ENCODE measurements at places on chromosomes 12 and 14.

GRCh38 chr14:59123975-59124374 is 64.5 kb upstream of the DAAM1 start:
- DNase-seq = no peak

DNA sequence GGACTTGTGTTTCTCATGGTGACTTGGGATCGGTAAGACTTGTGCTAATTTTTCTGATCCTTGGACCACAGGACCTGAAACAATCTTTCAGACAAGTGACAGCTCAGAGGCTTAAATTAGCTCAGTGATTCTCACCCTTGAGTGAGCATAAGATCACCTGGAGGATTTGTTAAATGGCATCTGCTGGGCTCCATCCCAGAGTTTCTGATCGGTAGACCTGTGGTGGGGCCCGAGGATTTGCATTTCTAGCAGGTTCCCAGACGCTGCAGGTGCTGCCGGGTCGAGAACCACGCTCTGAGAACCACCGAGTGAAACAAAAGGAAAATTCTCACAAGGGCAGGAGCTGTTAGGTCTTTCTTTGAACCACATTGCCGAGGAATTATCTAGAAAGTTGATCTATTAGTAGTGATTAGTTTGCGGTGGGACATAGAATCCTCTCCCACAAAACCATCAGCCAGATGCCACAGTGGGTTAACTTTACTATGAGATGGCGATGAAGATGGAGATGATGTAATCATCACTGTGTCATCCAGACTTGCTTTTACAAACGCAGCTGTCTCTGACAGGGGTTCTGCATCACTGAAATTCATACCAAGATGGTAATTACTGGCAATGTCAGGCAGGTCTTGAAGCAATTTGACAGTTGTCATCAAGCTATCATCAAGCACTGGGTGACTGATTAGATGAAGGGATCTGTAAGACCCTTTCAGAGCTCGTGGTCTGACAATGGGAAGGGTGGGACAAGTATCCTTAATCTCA is 184.0 kb downstream of the AACS start:
- no peak for DNase-seq

GRCh38 chr12:42926232-42926631 is 336.7 kb upstream of the PRICKLE1 start:
- DNase-seq = no peak

DNA sequence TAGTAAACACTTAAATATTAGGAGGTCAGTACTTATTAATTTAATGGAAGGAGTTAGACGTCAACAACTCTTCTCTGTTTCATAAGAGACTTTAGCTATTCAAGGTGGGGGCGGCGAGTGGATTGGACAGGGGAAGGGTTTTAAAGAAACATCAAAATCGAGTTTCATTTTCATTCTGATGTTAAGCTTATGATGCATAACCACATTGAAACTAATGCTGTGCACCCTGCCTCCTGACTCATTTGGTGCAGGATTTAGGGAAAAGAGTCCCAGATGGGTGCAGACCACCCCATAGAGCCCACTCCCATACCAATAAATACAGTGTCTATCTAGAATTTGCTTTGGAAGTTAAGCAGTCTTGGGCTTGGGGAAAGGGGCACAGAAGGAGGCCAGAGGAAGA is 7.4 kb downstream of the ZBTB39 start:
- DNase-seq = no peak

DNA sequence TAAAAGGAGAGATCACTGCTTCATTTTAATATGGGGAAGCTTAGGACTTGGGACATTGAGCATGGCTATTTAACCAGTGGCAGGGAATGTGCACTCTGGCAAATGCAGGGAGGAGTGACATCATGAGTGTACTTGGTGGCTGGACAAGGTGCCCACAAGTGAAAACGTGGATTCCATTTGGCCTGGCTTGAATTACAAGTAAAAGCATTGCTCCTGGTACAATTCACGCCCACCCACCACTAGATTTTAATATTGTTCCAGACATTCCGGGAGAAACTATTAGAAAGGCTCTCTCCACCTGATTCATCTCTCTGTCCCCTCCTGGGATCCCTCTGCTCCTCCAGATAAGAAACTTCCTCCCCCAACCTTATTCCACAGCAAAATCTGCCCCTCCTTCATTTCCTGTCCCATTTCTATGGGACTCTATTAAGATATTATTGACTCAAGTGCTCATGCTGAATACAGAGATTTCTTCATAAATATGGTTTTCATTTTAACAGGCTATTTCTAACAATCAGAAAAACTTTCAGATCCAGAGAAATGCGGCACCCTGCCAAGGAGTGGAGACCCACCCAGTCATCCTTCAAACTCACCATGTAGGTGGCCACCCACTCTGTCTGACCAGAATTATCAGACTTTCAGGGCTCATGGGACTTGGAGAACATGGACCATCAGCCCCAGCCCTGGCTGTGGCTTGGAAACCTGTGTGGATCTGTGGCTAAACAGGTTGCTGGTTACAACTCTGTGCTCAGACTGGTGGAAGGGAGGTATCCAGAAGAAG is 43.2 kb downstream of the SSPN start:
- DNase-seq = no peak

DNA sequence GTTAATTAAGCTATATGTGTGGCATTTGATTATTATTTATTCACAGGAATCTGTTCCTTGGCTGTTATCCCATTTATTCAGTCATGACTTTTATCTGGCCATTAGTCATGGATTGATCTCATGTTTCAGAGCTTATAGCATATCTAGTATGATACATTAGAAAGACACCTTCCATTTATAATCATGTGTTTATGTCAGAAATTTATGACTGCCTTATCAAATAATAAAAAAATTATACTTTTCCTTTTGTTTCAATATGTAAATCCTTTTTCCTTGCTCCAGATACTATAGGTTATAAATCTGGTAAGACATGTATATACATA is 248.0 kb upstream of the PDE3A start:
- no peak for DNase-seq

DNA sequence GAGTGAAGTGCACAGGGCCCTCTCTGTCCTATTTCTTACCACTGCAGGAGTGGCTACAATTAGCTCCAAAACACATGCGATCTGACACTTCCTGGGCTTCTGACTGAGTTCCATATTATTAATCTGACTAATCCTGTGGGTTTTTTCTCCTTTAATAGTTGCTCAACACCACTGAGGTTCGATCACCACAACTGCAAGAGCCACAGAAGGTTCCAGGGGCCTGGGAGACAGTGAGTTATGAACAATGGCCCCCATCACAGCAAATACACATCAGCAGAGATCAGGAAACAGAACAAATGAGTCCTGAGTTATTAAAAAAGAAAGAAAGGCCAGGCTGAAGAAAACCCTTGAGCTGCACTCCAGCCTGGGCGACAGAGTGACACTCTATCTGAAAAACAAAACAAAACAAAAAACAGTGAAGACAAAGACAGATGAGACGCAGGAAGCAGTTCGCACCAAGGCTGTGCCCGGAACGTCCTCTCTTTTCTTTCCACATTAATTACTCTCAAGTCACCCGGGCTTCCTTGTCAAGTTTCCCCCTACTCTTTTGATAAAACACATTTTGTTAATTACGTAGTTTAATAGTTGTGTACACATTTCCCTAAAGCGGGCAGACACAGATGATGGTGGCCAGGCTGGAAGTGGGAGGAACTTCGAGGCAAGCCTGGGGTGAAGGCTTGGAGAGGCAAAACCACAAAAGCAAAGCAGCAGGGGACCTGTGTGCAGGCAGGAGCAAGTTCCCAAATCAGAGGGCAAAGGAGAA is 42.7 kb downstream of the CDC42BPB start:
- no peak for DNase-seq

DNA sequence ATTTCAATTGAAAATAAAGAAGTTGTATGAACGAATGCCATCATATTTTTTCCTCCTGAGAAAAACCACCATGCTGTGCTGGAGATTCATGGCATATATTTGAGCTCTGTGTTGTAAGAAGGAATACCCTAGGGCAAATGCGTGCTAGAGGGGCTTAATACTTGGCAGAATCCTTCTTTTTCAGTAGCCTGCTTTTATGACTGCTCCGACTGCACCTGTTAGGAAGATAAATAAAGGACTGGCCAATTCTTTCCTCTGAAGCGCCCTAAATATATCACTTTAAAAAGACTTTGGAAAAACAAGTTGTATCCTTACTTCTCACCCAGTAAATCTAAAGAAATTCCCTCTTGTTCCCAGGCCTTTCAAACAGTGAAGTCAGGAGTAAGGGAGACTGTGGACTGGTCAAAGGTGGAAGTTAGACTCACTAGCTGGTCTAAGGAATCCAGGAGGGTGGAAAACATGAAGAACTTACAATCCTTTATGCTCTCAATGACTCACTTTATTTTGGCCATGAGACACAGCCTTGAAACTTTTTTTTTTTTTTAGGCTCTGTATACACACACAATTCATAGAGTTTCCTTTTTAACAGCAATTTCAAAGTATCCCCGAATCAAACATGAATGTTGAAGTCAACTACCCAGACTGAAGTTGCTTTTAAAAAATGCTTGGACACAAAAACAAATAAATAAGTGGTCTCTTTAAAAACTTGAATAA is 5.2 kb downstream of the MYBPC1 start:
- no peak for DNase-seq

DNA sequence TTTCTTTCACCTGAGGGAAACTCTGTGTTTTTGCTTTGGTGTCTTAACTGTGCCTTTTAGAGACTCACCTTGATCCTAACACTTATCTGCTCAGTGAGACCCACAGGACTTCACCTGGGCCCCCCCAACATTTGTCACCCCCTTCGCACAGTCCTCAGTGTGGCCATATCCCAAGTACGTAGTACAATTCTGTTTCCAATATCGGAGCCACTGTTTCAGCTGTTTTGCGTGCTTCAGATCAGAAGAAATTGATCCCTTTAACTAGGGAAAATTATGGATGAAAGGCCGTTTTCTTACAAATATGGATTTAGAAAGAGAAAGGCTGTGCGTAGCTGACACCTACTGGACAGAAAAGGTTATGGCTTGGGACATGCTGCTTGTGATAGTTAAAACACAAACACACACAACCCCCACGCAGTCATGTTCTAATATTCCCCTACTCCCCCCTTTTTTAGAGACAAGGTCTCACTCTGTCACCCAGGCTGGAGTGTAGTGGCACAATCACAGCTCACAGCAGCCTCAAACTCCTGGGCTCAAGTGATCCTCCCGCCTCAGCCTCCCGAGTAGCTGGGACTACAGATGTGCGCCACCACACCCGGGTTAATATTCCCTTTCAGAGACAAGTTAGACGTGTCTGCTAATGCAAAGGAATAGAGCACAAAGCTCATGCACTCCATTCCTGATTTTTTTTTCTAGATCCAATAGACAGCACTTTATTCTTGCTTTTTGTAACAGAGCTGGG is 3.6 kb upstream of the SLC7A8 start:
- DNase-seq = no peak

All from BJ (cell line).